Stimulated activated CD8-positive, alpha-beta memory T cell treated with anti-CD3 and anti-CD28 coated beads, Interleukin-2, amount 100 ng/mL, for 1 hour (primary cell): ENCODE measurements at places on chromosomes 2 and 18.
A peak's percentile ranks its signal among the peaks of the same experiment; 100 is the strongest.

DNA sequence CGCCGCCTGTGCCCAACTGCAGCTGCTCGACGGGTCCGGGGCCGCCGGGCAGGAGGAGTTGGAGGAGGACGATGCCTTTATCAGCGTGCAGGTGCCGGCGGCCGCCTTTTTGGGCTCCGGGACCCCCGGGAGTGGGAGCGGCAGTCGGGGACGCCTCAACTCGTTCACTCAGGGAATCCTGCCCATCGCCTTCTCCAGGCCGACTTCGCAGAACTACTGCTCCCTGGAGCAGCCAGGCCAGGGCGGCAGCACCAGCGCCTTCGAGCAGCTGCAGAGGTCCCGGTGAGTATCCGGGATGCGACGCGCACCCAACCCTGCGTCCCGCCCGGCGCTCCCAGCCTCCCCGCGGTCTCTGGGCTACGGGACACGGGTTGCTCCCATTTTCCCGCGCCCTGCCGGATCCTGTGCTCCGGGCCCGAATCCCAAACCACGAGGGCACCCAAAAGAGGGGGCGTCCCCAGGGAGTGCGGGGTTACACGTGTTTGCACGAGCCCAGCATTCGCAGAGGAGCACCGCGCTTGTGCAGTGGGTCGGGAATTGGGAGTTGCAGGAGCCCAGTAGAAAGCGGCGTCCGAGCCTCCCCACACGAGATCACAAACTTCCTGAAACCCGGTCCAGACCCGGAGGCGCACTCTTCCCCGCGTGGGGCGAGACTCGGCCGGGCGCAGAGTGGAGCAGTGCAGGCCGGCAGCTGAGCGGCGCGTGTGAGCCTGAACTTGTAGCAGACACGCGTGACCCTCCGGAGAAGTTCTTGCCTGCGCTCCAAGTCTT is 1.2 kb downstream of the CABLES1 start:
- DNase-seq = no peak

DNA sequence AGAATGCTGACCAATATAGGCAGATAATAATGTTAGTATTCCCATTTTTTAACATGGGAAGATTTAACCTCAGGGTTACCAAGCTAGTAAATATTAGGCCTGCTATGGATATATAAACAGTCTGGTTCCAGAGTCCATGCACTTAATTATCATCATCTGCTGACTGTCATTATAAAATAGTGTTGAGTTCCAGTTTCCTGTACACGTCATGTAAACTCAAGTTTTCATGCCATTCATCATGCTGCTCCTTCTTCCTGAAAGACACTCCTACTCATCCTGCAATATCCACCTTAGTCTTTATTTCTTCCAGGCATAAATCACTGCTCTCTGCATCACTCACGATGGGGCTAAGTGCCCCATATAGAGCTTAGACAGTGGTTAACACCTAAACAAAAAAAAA is 420.8 kb upstream of the SPHKAP start:
- DNase-seq = no peak

DNA sequence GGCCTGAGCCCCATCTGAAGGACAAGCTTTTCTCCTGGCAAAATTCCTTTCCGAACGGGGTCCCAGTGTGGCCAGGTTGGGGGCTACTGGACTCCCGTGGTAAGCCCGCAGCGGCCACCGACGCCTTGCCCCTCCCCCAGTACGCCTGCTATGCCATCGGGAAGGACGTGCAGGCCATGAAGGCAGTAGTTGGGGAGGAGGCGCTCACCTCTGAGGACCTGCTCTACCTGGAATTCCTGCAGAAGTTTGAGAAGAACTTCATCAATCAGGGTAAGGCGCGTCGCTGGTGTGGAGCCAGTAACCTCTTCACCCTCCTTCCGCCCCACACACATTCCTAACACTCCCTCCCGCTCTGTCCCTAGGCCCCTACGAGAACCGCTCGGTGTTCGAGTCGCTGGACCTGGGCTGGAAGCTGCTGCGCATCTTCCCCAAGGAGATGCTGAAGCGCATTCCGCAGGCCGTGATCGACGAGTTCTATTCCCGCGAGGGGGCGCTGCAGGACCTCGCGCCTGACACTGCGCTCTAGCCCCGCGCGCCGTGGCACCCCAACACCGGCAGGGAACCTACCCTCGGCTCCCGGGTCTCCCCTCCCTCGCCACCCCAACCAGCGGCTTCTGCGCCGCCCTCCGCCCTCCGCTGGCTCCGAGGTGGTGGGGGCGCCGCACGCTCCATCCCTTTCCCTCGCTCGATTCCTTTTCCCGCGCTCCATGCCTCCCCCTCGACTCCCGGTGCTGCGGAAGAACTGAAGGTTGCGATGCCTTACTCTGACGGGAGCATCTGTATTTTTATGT is 13.6 kb upstream of the ANKRD53 start:
- DNase-seq = peak; percentile 75

DNA sequence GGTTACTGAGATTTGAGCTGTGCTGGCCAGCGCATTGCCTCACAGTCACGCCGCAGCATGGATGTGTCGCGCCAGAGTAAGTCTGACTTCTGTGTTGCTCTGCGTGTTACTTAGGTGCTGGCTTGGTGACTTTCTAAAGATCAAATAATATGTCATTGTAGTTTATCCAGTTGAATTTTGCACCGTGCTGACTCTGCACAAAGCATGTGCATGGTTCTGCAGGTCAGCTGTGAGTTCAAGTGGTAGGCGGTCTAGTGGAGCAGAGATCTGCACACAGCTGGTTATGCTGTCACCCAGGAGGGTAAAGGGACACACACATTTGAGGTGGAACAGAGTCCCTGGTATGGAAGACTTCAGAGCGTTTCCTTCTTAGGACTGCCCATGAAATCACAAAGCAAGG is 105.1 kb downstream of the CEP192 start:
- no peak for DNase-seq

GRCh38 chr2:232876161-232876977 is 6.3 kb downstream of the SNORC start:
- DNase-seq = no peak

GRCh38 chr2:37325625-37326071 is 1.0 kb upstream of the PRKD3 start:
- no peak for DNase-seq

DNA sequence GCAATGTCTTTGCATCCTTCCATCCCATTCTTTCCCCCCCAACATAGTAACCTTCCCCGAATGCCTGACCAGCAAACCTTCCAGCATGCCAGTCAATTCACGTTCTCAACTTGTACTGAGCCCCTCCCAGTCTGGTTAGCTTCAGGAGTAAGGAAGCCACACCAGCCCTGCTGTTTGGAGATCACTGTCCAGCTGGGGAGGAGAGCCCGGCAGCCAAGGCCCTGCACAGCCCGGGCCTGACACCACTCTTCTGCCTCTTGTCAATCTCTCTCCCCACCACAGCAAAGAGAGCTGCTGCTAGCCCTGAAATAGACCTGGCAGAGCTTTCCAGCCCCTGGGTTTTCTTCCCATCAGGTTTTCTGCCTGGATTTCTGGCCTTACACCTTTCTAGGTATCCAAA is 185.8 kb upstream of the ID2 start:
- DNase-seq = no peak

DNA sequence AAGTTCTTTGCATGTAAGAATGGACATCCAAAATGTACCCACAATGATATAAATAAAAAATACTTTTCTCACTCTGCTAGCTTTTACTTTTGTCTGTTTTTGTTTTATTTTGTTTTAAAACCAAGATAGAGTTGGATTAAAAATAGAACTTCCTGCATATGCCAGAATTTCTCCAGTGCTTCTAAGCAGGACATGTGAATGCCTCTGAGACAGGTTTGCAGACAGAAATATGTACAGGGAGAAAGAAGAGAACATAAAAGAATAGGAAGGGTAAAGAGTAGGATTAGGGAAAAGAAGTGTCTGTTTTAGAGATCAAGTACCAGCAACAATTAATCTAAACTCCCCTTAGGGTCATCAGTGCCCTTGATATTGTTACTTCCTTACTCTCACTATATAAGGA is 114.4 kb downstream of the BMPR2 start:
- DNase-seq = no peak

- no peak for DNase-seq
Measured at GRCh38 chr2:221019668-221020067, 552.4 kb downstream of the EPHA4 start.

- no peak for DNase-seq
Measured at GRCh38 chr18:64398320-64398719, 249.4 kb upstream of the LINC00305 start.

DNA sequence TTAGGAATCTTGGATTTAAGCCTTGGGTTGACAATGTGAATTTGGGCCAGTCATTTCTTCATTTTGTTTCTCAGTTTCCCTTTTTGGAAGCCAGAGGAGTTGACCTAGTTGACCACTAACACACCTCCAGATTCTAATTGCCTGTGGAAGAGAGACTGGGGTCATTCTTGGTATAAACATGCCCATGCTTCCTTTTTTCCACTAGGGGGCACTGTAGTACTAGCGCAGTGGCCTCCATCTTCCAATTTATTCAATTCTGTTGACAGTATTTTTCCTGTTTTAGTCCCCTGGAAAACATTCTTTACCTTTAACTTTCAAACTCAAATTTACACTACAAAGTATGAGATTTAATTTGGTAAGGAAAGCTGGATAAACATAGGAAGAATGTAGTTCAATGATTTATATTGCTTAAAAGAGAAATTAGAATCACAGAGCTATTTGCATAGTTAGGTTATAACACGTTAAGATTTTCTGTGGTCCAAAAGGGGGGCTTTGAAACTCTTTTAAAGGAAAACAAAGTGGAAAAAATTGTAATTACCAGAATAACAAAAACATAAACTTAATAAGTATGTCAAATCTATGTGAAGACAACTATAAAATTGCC is 57.5 kb upstream of the AGPS start:
- DNase-seq = no peak

DNA sequence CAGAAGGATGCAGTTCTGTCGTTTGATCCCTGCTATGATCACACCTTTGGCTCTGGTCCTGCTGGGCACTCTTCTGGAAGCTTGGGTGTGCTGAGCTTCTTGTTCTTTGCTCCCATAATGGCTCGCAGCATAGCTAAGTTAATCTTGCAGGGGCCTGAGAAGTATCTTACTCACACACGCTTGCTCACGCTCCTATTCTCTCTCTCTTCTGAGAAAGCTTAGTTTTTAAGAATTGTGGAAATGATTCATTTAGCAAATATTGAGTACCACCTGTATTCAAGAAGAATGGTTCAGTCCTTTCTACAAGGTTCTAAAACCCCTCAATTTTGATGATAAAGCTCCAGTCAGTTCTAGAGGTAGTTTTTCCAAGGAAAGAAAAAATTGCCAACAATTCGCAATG is 40.6 kb downstream of the XRCC5 start:
- DNase-seq = no peak

DNA sequence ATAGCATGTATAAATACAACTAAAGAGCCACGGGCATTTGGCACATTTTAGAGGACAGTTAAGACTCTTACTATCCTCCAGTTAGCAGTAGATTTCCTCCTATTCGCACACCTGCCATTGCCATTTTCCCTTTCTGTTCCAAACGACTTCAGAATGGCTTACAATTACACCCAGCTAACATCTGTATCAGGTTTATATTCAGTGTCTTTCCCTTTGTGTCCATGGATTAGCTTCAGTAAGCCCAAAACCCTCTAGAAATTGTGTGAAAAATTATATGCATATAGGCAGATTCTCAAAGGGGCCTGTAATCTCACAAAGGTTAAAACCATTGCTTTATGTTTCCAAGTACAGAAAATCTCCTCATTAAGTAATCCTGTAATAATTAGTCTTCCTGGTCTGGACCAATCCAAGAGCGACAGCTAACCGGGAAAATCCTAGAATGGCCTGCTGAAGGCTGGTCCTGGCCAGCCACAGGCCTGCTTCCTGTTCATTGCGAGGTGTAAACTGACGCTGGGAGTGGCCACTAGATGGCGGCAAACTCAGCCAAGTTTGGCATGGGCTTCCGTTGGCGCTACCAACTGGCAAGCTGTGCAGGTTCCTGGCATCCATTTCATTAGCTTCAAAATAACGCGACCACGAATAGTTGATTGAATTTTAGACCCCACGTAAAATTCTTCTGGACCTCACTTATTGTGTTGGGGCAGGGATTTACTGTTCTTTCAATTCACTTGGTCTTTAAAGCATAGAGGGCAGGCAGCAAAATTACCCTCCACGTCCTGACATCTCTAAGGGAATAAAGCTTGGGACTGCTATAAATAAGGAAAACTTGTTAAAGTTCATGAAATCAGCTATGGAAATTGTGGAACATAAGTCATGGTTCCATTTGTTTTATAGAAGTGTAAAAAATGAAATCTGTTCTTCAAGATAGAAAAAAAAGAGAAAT is 17.1 kb downstream of the ARHGAP25 start:
- peak; percentile 85 for DNase-seq

- DNase-seq = no peak
Measured at GRCh38 chr2:236262238-236262637, 2.0 kb downstream of the ASB18 start.

GRCh38 chr2:107584577-107584976 is 242.1 kb upstream of the RGPD4 start:
- no peak for DNase-seq

DNA sequence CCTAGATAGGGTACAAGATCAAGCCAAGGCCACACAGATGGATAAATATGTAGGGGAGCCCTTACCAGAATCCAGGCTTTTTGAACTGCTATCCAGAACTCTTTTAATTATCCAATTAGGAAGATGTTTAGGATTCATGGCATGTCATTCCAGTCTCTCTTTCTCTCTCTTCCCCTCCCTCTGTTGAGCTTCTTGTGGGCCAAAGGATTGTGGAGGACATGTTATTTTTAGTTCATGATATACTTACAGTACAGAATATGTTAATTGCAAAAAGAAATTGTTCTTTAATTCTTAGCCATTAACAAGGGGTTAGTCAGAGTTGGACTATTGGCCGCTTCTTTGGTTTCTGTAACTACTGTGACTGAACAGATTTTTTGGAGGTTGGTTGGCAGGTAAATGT is 113.0 kb downstream of the SETBP1 start:
- DNase-seq = no peak

GRCh38 chr2:74441690-74442482 is at the start of gene RTKN:
TSS of gene RTKN (minus strand) at chr2:74441937. CDS start at chr2:74441816, 121 bp downstream.
- DNase-seq = no peak

GRCh38 chr2:36609507-36609906 is 11.5 kb upstream of the FEZ2 start:
- DNase-seq = no peak

DNA sequence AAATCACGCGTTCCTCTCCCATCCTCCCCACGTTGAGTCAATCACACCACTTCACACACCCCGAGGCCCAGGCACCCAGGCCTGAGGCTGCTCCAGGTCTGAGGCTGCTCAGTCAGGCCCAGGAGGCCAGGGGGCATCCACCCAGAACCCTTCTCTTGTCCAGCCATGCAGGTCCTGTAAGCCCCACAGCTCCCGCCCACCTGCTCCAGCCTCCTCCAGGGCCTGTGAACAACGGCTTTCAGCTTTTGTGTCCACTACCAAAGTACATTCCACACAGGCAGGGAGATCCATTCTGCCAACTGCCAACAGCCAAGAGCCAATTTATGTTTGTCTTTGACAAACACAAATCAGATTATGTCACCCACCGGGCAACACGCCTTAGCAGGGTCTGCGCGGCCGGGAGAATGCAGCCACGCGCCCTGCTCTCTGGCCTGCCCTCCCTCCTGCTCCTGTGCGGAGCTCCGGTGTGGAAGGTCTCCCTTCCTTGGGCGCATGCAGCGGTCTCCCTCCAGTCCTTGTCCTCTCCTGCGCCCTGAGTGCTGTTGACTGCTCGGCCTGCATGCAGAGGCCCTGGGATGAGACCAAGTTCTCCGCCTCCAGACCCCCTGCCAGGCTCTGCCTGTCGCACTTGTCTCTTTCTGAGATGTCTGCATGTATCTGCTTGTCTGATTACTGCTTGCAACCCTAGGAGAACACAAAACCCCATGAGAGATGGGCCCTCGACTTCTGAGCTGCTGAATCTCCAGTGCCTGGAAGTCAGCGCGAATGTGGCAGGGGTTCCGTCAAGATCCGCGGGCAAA is 146.6 kb downstream of the ZNF516 start:
- DNase-seq = no peak

- DNase-seq = no peak
Measured at GRCh38 chr2:28224648-28225472, 167.8 kb upstream of the FOSL2 start.
